Esophagus squamous epithelium (tissue), 5 donors: ENCODE measurements at places on chromosomes 7 and 10.

DNA sequence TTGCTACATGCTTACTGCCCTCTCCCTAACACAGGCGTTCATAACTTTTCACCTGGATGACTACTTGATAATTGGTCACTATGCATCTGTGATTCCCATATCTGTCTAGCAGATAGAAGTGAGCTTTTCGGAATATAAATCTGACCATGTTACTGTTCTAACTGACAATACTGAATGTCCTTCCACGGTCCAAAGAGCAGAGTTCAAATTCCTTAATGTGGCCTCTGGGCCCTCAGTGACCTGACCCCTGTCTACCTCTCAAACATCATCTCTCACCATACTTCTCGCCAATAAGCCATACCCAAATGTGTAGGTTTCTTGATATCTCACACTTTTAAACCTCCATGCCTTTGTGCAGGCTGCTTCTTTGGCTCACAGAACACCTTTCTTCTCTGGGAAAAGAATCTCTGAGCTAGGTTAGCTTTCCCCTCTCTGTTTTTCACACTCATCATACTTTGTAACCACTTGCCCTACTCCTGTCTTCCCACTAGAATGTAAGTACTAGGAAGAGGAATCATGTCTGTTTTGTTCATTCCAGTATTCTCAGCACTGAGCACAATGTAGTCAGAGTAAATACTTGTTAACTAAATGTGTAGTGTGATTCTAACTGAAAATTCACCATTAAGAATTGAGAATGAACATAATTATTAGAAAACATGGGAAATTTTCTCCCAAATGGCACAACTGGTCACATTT lies 39.2 kb upstream of the LRRC17 start:
- no peak for DNase-seq

- DNase-seq = no peak
Observed at GRCh38 chr7:12653518-12653917, 33.9 kb upstream of the ARL4A start.

GRCh38 chr7:127447326-127447945 lies 54.9 kb upstream of the ZNF800 start:
- no peak for DNase-seq

DNA sequence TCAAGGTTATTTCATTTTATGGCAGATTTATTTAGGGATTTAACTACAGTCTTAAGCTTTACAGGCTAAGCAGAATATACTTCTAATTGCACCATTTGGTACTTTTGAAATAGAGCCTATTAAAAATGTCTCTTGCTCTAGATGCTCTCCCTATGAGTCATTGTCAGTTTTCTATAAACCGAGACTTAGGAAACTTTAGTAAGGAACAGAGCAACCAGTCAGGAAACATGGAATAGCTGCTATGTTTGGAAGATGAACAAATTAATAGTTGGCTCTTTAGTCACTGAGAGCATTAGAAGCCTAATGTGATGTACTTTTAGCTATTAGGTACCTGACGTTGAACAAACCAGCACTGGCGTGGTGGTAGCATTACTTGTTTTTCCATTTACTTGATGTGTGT lies 35.3 kb downstream of the INPP5F start:
- no peak for DNase-seq
